ENCODE measurements at places on chromosomes 11 and 22. TPM values are rescaled to one million over a fixed set of nuclear protein-coding genes. Genes with fewer than 3 reads are reported as not detected.
A peak's percentile ranks its signal among the peaks of the same experiment; 100 is the strongest.

Gene BBS1
- total RNA-seq = 28.6 TPM

Gene PLA2G3
- total RNA-seq = not detected

Gene SCGB2A2
- not detected for total RNA-seq

Gene BET1L
- total RNA-seq = 13.4 TPM

Gene HSPB2
- not detected for total RNA-seq

DNA sequence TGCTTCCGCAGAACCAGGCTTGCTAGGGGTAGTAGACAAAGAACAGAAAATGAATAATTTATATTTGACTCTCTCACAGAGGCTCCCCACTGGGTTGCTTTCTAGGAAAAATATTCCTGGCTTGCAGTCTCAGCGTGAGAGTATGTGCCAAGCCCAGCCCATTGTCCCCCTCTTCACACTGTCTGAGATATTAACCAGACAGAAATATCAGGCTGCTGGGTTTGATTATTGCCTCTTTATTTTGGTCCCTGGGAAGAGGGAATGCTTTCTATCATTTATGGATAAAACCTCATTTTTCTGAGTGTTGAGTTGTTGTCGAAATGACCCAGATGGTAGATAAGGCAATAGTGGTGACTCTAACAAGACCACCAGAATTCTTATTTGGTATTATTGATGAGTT, 367.9 kb downstream of the METTL15 start:
- DNase-seq = no peak

DNA sequence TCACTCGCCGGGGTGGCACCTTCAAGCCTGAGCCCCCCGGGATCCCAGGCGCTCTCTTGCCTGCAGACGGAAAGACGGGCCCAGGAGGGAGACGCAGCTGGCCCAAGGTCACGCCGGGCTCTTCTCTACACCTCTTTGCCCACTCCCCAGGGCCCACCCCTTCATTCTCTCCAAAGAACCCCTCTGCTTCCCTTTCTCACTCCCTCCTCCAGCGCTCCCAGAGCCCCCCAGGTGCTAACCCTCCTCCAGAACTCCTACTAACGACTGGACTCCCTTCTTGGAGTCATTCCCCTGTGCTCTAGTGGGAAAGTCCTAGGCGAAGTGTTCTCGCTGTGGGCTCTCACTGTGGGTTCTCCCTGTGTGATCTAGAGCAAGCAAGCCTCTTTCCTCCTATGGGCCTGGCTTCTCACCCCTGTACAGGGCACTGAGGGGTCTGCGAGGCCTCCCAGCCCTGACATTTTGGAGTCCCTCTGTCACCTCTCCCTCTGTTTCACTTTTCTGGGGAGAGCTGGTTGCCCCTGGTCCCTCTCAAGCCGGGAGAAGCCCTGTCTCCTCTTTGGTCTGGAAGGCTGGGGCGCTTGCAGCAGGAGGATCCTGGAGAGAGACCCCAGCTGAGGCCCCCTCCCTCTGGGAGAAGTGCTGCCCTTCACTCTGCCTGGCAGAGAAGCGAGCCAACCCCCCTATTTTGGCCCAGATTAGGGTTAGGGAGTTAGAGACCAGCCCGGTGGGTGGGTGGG, 858 bp downstream of the OAF start:
- DNase-seq = peak; percentile 39

- DNase-seq = no peak
These were observed 20.6 kb upstream of the ALDH3B2 start for GRCh38 chr11:67694875-67695555.

DNA sequence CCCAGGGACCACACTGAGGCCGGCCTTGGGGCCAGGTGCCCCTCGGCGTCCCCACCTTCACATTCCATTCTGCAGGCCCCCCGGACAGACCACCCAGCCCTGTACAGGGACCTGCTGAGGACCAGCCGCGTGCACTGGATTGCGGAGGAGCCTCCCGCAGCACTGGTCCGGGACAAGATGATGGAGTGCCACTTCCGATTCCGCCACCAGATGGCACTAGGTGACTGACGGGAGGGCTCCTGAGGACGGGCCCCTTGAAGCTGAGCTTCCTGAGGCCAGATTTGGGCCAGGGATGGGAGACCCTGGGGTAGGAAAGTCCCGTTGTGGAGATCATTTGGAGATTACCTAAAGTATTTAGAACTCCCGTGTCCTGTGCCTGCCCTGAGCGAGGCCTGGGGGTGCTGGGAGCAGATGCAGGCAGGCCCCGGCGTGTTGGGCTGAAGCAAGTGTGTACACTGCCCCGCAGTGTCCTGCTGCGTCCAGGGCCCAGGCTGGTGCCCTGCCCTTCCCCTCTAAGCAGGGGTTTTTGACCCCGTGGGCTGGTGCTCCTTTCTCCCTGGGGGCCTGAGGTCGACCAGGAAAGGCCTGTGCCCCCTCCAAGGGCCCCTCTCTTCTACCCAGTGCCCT, 20.0 kb downstream of the TRMU start:
- peak; percentile 78 for DNase-seq

DNA sequence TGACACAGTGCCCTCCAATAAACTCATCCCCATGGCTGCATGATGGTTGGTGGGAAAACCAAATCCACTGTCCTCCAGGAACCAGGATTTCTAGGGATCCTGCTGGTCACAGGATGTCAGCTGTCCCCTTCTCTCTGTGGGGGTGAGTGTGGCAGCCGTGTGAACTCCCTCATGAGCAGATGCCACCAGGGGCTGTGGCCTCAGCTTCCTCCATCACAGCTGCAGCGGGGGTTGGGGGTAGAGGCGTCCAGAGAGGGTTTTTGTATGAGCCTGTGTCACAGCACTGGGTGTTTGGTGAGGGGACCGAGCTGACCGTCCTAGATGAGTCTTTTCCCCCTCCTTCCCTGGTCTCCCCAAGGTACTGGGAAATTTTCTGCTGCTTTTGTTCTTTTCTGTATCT, 26.4 kb downstream of the IGLL5 start:
- no peak for DNase-seq

Measured in dermis blood vessel endothelial cell (primary cell).